ENCODE measurements at places on chromosomes 1 and 21.

DNA sequence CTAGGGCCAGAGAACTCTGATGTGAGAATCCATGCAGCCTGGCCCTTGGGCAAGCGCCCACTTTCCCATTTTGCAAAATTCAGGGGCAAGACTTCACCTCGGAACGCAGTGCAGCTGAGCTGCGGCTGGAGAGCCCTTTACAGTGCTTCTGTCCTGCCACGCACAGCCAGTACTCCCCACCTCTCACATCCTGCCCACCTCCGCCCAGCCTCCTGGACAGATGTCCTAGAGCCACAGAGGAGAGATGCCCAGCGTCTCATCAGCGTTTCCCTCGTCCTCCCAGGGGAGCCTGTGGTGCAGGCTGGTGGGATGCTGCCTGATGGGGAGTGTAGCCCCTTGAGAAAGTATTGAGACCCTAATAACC, 29.6 kb downstream of the RUNX3 start:
- DNase-seq: no peak

- no peak for DNase-seq
These were observed 35.4 kb upstream of the USP24 start for GRCh38 chr1:55250399-55251075.

- no peak for DNase-seq
These were observed 3.0 kb downstream of the PRRC2C start for GRCh38 chr1:171488190-171488929.

- no peak for DNase-seq
These were observed 1657.8 kb downstream of the MRPL39 start for GRCh38 chr21:23949493-23949892.

- DNase-seq: no peak
These were observed 42.1 kb downstream of the HOOK1 start for GRCh38 chr1:59856725-59857338.

DNA sequence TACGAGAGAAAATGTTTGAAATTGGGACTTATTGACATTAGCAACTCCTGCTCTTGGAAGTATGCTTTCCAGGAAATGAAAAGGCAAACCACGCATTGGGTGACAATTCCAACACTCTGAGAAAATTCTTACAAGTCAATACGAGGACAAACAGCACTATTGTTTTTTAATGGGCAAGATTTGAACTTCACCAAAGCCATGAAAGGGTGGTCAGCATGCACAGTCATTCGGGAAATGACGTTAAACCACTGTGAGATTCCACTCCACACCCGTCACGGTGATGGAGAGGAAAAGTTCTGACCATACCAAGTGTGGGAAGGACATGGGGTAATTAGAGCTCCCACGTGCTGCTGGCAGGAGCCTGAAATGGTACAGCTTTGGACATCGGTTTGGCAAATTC, 12.2 kb upstream of the PRXL2B start:
- no peak for DNase-seq

DNA sequence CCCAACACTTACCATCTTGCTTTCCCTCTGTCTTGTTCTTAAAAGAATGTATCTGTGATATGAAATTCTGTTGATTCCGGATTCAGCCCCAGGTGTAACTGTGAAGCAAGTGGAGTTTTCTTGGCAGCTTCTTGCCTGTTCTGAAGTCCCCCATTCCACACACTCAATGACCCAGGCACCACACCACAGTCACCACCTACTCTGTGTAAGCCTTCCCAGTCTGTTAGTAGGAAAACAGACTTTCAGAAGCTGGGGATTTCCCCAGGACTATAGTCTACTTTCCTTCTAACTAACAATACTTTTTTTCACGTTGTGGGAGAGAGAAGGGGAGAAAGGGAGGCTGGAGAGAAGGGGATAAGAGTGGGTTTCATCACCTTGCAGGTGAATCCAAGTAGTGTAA, 299.1 kb upstream of the PROX1 start:
- DNase-seq: no peak

GRCh38 chr1:229300099-229300757, 29.3 kb downstream of the RAB4A start:
- DNase-seq: no peak

- no peak for DNase-seq
These were observed 40.8 kb upstream of the UTS2 start for GRCh38 chr1:7893529-7894180.
